ENCODE measurements at places on chromosomes 1 and 21. TPM values are rescaled to one million over a fixed set of nuclear protein-coding genes. Genes with fewer than 3 reads are reported as not detected.

The S100A14 gene
- total RNA-seq = not detected

The NBPF4 gene
- total RNA-seq = not detected

The C21orf58 gene
- total RNA-seq = 48.4 TPM

The ZNF648 gene
- not detected for total RNA-seq

The FALEC gene
- 0.59 TPM for total RNA-seq

The LMX1A gene
- total RNA-seq = not detected

The PTPRC gene
- 674 TPM for total RNA-seq

The AURKAIP1 gene
- 139 TPM for total RNA-seq

The ZNF683 gene
- 26.3 TPM for total RNA-seq

DNA sequence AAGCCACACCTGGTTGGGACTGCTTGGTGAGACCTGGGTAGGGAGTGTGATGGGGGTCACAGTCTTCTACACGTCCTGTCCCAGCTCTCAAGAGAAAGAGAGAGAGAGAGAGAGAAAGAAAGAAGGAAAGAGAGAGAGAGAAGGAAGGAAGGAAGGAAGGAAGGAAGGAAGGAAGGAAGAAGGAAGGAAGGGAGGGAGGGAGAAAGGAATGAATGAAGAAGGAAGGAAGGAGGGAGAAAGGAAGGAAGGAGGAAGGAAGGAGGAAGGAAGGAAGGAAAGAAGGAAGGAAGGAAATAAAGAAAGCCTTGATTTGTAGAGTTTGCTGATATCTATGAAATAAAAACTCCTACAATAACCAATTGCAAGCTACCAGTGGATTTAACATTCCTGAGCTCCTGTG is 28.5 kb upstream of the SOX13 start:
- no peak overlapping the region for H3K27ac ChIP-seq
- no peaks in the 10 kb centered on the region for H3K36me3 ChIP-seq
- no peaks in the 10 kb centered on the region for H3K4me1 ChIP-seq
- no peak for DNase-seq
- H3K4me3 ChIP-seq = no peak overlapping the region

DNA sequence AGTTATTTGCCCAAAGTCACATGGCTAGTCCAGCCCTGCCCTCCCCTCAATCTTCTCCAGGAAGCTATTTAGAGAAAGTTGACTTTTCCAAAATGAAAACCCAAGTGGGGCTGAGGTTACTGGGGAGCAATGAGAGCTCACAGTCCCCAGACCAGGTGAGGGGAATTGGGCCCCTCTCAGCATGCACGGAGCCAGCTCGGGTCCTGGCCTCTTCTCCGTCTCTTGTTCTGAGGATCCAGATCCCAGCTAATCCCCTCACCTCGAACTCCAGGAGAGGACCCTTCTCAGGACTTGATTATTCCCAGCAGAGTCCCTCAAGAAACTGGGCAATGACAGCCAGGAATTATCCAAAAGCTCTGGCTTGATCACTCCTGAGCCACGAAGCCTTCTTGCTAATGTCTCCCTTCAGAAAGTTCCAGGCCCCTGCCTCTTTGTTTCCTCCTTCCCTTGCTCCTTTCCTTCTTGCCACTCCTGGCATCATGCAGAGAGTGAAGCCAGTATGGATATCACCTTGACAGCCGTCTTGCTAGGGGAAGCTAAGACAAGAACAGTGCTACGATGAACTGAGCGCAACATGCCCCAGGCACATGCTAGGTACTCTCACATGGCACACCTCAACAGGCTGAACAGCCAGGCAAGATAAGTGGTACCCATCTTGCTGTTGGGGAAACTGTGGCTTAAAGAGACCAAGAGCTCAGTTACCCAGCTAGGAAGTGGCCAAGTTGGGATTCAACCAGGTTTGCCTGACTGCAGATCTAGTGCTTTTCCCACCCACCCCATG is 51.9 kb downstream of the KLHDC7A start:
- no peak overlapping the region for H3K4me3 ChIP-seq
- no peak overlapping the region for H3K27ac ChIP-seq

- no peak overlapping the region for H3K27ac ChIP-seq
- H3K36me3 ChIP-seq = no peaks in the 10 kb centered on the region
- DNase-seq = no peak
Observed at GRCh38 chr1:168098534-168099320, 38.0 kb downstream of the GPR161 start.

DNA sequence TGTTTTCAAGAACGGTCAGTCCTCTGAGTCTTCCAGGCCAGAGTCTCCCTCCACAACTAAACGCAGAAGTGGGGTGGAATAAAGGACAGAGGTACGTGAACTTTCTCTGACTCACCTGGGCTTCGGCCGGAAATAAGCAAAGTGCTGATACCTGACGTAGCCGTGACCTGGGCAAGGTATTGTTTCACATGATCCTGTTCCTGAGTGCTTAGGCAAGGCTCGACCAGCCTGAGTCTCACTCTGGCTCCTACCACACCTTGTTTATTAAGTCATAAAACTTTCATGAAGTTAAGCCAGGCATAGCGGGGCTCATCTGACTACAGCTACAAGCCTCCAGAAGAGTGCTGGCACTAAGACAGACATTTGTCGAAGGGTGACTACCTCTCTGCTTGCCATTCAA is 327.5 kb downstream of the SETD4 start:
- no peak for DNase-seq
- no peaks in the 10 kb centered on the region for H3K4me1 ChIP-seq
- H3K27me3 ChIP-seq = peaks cover 9% of the 10 kb centered on the region
- H3K4me3 ChIP-seq = no peak overlapping the region
- H3K36me3 ChIP-seq = no peaks in the 10 kb centered on the region

GRCh38 chr1:210233216-210233494 is 559 bp downstream of the SERTAD4 start:
- peaks cover 4% of the 10 kb centered on the region for H3K4me1 ChIP-seq
- no peaks in the 10 kb centered on the region for H3K36me3 ChIP-seq
- no peak overlapping the region for H3K4me3 ChIP-seq
- no peak for DNase-seq

GRCh38 chr1:21749109-21749508 is 33.8 kb downstream of the USP48 start:
- H3K4me3 ChIP-seq = no peak overlapping the region
- peaks cover 34% of the 10 kb centered on the region for H3K36me3 ChIP-seq
- DNase-seq = no peak
- no peaks in the 10 kb centered on the region for H3K27me3 ChIP-seq
- no peak overlapping the region for H3K27ac ChIP-seq
- peaks cover under 1% of the 10 kb centered on the region for H3K4me1 ChIP-seq

DNA sequence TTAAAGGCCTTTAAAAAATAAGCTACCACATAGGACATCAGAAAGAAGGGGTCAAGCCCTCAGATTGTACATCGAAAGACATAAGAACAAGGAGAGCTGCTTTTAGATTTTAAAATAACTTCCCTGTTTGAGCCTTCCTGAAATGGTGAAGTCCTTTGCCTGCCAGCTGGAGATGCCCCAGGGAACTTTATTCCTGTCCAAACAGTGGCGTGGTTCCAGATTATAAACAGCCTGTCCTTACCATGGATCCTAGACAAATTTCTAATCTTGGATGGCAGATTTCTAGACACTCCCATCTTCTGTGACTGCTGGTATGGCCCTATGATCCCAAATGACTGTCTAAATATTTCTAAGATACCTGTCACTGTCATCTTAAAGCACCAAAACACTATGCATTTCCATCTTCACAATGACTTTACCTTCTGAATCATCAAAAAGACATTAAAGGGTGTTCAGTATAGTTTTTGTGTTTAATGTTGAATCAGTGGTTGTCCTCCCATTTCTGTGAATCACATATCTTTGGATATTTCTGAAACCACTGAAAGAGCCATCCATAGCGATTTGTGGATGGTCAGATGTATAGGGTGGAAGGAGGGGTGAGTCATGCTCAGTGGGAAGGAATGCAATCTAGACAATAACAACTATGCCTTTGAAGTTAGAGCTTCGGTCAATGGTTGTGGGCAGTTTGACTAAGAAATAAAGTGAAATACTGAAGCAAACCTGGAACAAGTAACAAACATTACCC is 23.2 kb downstream of the ILDR2 start:
- peaks cover 34% of the 10 kb centered on the region for H3K27me3 ChIP-seq
- no peak overlapping the region for H3K27ac ChIP-seq
- H3K36me3 ChIP-seq = peaks cover 17% of the 10 kb centered on the region
- H3K4me1 ChIP-seq = peaks cover 18% of the 10 kb centered on the region

DNA sequence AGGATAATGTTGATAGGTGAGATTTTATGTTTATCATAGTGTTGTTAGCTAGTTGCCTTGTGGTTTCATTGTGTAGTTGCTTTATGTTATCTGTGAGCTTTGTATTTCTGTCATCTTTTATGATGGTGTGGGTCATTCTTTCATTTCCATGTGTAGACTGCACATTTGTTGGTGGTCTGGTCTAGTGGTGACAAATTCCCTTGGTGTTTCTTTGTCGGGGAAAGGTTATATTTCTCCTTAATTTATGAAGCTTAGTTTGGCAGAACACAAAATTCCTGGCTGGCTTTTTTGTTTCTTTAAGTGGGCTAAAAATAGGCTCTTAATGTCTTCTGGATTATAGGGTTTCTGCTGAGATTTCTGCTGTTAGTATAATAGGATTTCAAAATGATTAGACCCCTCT is 347.2 kb upstream of the ADAMTS5 start:
- no peak for DNase-seq
- no peaks in the 10 kb centered on the region for H3K4me1 ChIP-seq
- H3K36me3 ChIP-seq = no peaks in the 10 kb centered on the region

GRCh38 chr1:18429654-18430053 is 51.1 kb upstream of the KLHDC7A start:
- H3K36me3 ChIP-seq = no peaks in the 10 kb centered on the region

- H3K4me3 ChIP-seq = no peak overlapping the region
- H3K27ac ChIP-seq = no peak overlapping the region
- peaks cover 47% of the 10 kb centered on the region for H3K36me3 ChIP-seq
- no peaks in the 10 kb centered on the region for H3K27me3 ChIP-seq
Observed at GRCh38 chr1:21165076-21165475, 11.6 kb downstream of the EIF4G3 start.

- no peaks in the 10 kb centered on the region for H3K36me3 ChIP-seq
- no peak overlapping the region for H3K4me3 ChIP-seq
- no peaks in the 10 kb centered on the region for H3K4me1 ChIP-seq
- H3K27me3 ChIP-seq = no peaks in the 10 kb centered on the region
Observed at GRCh38 chr1:213651077-213651476, 336.7 kb upstream of the PROX1 start.

- no peaks in the 10 kb centered on the region for H3K4me1 ChIP-seq
- DNase-seq = no peak
- H3K27me3 ChIP-seq = no peaks in the 10 kb centered on the region
- no peak overlapping the region for H3K4me3 ChIP-seq
- H3K36me3 ChIP-seq = peaks cover 45% of the 10 kb centered on the region
- H3K27ac ChIP-seq = no peak overlapping the region
Observed at GRCh38 chr1:33494929-33495328, 22.5 kb downstream of the ZSCAN20 start.

GRCh38 chr1:219227360-219228057 is 53.8 kb downstream of the LYPLAL1 start:
- H3K27ac ChIP-seq = no peak overlapping the region
- no peaks in the 10 kb centered on the region for H3K4me1 ChIP-seq
- H3K36me3 ChIP-seq = peaks cover 4% of the 10 kb centered on the region
- DNase-seq = no peak

GRCh38 chr1:8455700-8456307 is 137.9 kb downstream of the SLC45A1 start:
- no peak overlapping the region for H3K4me3 ChIP-seq
- H3K27ac ChIP-seq = no peak overlapping the region
- no peak for DNase-seq
- peaks cover 9% of the 10 kb centered on the region for H3K4me1 ChIP-seq
- no peaks in the 10 kb centered on the region for H3K27me3 ChIP-seq

DNA sequence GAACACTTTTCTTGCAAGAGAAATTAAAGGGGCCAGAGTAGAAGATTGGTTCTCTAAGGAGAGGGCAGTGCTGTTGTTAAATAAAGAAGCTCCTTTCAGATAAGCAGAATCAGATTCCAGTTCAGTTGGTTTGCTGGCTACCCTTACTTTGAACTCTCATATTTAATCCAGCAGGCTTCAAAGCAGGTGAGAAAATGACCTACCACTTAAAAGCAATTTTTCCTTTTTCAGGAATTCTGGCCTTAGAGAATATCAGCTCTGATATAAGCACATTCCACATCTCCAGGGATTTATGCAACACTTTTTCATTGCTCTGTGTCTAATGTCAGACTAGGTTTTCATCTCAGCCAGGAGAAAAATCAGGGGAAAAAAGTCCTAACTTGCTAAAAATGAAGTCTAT is 28.7 kb downstream of the WNT2B start:
- peaks cover 3% of the 10 kb centered on the region for H3K36me3 ChIP-seq
- DNase-seq = no peak
- H3K27ac ChIP-seq = no peak overlapping the region
- H3K27me3 ChIP-seq = no peaks in the 10 kb centered on the region

DNA sequence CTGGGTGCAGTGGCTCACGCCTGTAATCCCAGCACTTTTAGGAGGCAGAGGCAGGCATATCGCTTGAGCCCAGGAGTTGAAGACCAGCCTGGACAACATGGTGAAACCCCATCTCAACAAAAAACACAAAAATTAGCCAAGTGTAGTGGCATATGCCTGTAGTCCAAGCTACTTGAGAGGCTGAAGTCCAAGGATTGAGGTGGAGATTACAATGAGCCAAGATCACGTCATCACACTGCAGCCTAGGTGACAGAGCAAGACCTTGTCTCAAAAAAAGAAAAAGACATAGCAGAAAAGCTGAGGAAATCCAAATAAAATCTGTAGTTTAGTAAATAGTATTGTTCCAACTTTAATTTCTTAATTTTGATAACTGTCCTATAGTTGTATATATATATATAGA is 11.5 kb upstream of the ASH1L start:
- H3K27me3 ChIP-seq = no peaks in the 10 kb centered on the region
- peaks cover 15% of the 10 kb centered on the region for H3K4me1 ChIP-seq
- H3K27ac ChIP-seq = no peak overlapping the region
- peaks cover 21% of the 10 kb centered on the region for H3K36me3 ChIP-seq
- H3K4me3 ChIP-seq = no peak overlapping the region
- DNase-seq = no peak

DNA sequence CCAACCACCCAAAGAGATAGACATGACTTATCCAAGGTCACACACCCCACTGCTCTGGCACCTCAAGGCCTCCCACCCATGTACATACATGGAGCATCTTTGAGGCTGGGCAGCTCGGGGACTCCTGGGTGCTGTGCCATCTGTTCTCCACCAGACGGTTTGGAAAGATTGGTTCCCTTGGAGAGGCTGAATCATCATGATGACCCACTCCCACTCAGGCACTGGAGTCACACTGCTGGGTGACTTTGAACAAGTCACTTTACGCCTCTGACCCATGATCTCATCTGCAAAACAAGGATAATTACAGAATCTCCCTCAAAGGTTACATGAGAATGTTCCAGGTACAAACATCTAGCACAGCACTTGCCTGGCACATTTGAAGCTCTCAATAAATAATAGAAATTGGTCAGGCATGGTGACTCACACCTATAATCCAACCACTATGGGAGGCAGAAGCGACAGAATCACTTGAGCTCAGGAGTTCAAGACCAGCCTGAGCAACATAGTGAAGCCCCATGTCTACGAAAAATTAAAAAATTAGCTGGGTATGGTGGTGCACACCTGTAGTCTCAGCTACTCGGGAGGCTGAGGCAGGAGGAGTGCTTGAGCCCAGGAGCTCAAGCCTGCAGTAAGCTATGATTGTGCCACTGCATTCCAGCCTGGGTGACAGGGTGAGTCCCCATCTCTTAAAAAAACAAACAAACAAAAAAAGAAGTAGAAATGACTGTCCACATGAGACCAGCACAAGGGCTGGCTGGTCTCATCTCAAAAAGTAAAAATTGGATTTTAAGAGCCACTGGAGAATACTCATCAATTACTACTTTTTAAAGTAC is 74.9 kb downstream of the RRAGC start:
- no peaks in the 10 kb centered on the region for H3K36me3 ChIP-seq
- no peaks in the 10 kb centered on the region for H3K4me1 ChIP-seq
- H3K4me3 ChIP-seq = no peak overlapping the region
- no peak overlapping the region for H3K27ac ChIP-seq
- H3K27me3 ChIP-seq = peaks cover 73% of the 10 kb centered on the region
- DNase-seq = no peak
